Kidney capillary endothelial cell (primary cell): ENCODE measurements at places on chromosomes 16 and 17.

DNA sequence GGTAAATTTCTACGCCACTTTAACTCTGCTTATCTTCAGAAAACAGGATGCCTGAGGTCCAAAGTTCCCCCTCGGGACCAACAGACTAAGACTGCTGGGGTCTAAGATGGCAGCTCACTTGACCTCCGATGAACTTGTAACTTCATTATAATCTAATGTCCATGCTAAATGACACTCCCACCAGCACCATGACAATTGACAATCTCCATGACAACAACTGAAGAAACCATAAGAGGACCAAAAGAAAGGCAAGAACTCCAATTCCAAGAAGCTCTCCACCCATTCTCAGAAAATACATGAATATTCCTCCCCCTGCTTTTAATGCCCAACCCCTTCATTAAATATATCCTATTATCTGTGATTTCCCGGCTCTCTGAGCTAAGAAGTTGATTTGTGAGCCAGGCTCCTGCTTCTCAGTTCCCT lies 7.5 kb downstream of the CCL4 start:
- DNase-seq, result no peak

- DNase-seq, result no peak
Measured at GRCh38 chr16:57539072-57539796, 2.9 kb upstream of the CCDC102A start.

- DNase-seq, result no peak
Measured at GRCh38 chr16:81623365-81624102, 155.6 kb upstream of the PLCG2 start.

- DNase-seq, result no peak
Measured at GRCh38 chr17:1120596-1121441, 59.0 kb downstream of the ABR start.

DNA sequence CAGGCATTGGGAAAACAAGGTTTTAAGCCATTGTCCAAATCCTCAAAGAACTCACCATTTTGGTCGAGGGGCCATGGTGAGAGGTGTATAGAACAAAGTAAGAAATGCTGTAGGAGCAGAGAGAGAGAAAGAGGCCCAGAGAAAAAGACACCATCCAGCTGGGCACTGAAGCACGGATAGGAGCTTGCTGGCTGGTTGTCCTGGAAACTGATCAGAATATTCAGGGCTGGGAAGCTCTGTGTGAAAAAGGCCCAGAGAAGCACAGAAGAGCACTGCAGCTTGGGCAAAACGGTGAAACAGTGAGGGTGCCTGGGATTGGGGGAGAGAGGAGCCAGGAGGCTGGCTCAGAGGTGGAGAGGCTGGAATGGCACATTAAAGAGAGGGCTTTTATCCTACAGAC lies 16.5 kb downstream of the HS3ST3B1 start:
- DNase-seq, result no peak

DNA sequence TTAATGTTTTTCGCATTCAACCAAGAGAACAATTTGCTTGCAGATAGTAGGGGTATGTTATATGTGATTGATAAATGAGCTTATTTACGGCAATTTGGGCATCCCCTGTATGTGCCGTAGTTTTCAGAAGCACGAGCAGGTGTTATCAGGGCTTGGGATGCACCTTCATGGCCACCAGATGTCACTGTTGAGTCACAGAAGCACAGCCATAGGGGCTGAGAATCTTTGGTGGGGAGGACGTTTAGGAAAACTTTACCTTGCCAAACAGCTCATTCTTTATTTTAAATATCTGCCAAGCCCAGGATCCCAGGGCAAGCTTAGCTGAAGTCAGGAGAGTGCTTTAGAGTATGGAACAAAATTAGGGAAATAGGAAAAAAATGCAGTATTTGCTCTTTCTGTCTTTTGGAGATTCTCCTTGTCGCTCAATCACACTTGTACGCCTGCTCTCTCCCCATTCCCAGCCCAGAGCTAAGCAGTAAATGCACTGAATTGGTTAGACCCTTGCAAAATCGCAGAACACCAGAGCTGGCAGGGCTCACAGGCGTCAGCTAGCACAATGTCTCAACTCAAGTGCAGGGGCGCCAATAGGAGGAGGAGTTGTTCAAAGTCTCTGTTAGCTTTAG lies 93.6 kb upstream of the MPHOSPH6 start:
- DNase-seq, result peak; percentile 49

DNA sequence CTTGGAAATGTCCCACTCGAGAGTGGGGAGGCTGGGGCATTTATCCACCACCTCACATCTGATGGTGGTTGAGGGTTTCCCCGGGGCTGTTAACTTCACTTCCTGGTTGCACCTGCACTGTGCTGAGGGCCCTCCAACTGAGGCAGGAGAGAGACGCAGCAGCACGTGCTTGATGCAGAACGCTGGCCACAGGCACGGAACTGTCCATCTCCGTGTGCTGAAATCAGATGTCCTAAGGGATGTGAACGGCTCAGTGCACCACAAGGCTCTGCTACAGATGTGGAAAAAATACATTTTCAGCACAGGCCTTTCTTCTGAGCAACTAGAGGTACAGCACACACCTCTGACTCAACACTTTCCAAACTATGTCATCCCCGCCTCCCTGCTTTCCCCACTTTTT lies 114.8 kb upstream of the C16orf82 start:
- no peak for DNase-seq

- DNase-seq, result no peak
Measured at GRCh38 chr16:24440306-24440705, 99.1 kb upstream of the RBBP6 start.

DNA sequence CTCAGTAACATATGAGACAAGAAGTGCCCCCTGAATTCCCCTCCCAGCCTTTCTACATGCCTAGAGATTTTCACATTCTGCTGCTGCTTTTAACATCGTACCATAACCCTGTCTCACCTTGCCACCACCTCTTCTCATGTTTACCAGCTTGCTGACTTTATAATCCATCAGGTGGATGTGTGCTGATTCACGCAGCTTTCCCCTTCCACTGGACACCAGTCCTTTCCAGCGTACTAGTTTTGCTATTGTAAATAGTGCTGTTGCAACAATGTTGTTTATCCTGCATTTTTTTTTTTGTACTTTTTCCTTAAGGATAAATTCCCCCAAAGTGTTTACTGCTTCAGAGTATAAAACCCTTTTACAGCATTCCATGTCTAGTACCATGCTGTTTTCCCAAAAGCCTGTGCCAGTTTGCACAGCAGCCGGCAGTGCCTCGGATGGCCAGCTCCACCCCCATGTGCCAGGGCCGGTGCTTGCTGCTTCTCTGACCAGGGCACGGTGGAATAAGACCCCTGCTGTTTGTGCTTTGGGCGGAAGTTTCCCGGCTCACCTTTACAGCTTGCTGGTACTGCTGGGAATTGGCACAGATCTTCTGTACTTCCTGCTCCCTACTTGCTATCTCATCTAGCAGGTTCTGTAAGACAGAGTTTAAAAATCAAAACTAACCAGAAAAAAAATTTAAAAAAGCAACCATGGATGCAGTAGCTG lies 41.3 kb downstream of the UBN1 start:
- no peak for DNase-seq

- DNase-seq, result no peak
Measured at GRCh38 chr17:9021992-9022572, 772 bp downstream of the NTN1 start.

DNA sequence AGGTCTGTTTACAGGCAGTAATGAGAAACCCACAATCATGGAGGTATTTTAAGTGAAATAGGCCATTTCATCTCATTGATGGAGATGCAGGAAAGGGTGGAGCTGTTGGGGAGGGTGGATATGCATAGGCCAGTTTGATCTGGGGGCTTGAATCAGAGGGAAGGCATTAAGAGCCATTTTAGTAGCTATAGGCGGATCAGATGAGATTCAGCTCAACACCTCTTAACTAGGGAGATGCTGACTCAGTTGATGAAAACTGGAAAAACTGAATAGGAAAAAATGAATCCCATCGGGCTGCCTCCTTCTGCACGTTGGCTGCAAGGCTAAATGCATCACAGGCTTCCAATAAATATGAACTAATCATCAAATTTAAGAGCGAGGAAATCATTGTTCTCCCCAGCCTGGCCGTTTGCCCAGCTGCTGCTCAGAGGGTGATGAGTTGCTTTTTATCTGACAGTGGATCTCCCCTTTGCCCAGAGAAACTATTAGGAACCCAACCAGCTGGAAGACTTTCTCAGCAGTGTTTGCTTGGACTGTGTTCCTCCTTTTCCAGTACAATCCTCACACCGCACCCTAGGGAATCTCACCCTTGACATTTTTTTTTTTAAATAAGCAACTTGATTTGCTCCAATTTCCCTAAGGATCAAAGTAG lies 149.6 kb downstream of the SOX9 start:
- no peak for DNase-seq

- DNase-seq, result no peak
Measured at GRCh38 chr16:4367393-4367856, 4.2 kb upstream of the VASN start.

DNA sequence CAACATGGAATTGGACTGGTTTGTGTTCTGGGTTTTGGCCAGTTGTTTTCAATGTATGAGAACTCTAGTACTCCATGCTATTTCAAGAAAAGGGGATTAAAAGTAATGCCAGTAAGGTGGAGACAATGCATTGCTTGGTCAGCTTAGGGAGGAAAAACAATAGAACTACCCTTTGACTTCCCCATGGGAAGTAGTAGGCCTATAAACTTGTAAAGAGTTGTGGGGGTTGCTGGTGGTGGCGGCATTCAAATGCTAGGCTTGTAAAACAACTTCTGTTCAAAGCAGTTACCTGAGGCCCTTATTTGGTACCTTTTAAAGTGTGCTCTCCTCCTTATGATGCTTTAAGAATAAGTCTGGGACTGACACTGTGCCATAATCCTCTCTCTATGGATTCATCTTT lies 9.4 kb downstream of the MAP3K3 start:
- no peak for DNase-seq

GRCh38 chr17:57277923-57278604 lies 21.7 kb downstream of the MSI2 start:
- no peak for DNase-seq
